ENCODE measurements at places on chromosomes 1 and 21. TPM values are rescaled to one million over a fixed set of nuclear protein-coding genes. Genes with fewer than 3 reads are reported as not detected.

- ATAC-seq, result peak; percentile 82
Observed at GRCh38 chr1:54806931-54807611, 5.9 kb upstream of the TTC22 start.

DNA sequence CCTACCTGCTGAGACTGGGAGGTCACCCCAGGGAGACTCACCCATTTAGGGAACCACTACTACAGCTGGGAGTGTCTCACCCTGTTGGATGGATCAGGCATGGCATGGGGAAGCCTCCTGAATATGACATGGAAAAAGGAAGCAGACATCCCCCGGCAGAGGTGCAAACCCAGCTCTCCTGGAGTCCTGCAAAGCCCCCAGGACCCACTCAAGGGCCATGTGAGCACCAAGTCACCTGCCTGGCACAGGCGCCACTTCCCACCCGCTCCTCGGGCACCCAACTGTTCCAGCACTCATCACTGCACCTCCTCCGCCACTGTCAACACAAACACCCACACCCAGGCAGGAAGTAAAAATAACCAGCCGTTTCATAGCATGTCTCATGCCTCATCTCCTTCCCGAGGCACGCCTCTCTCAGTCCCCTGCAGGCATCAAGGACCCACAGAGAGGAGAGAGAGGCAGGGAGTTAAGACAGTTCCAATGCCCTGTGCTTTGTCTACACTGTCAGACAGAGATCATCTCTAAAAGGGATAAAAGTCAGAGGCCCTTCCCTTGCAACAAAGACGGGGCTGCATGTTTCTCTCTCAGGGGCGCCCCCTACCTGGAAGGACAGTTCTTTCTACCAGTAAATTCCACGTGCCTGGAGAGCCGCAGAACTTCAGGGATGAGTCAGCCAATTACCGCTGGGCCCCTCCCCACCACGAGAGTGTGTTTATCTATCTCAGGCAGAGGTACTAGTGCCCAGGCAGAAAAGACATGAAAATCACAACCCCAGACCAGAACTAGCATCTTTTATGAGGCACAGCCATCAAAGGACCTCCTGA lies 150.1 kb upstream of the SOD1 start:
- peak; percentile 87 for ATAC-seq

GRCh38 chr1:70220517-70221237 lies 503 bp upstream of the SRSF11 start:
- no peak for ATAC-seq

GRCh38 chr1:162397039-162397448 lies 14.9 kb downstream of the SH2D1B start:
- ATAC-seq, result no peak

DNA sequence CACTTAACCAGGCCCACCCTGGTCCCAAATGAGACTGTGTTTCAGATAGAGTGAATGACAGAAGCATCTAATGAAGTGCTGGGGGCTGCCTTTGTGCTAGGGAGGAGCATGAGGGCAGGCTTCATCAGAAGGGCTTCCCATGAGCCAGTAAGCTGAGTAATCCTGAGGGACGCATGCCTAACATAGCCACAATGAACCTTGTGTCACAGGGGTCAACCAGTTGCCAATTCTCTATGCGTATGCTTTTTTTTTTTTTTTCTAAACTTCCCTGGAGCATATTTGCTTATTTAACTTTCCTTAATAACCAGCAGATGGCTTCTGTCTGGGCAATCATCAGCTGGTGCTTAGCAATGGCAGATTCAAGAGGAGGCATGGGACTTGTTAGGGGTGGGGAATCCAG lies 25.5 kb upstream of the CYP2J2 start:
- no peak for ATAC-seq

DNA sequence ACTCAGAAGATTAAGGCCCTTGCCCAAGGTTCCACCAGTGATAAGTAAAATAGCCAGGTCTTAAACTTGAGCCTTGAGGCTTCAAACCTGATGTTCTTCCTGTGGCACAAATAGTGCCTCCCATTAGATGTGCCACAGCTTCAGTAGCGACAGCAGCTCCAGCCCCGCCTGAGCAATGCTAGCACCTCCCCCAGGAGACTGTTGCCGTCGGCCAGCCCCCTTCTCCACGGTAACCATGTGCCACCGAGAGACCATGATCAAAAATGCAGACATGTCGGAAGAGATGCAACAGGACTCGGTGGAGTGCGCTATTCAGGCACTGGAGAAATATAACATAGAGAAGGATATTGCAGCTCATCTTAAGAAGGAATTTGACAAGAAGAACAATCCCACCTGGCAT lies 32.2 kb downstream of the KLHDC7A start:
- no peak for ATAC-seq

DNA sequence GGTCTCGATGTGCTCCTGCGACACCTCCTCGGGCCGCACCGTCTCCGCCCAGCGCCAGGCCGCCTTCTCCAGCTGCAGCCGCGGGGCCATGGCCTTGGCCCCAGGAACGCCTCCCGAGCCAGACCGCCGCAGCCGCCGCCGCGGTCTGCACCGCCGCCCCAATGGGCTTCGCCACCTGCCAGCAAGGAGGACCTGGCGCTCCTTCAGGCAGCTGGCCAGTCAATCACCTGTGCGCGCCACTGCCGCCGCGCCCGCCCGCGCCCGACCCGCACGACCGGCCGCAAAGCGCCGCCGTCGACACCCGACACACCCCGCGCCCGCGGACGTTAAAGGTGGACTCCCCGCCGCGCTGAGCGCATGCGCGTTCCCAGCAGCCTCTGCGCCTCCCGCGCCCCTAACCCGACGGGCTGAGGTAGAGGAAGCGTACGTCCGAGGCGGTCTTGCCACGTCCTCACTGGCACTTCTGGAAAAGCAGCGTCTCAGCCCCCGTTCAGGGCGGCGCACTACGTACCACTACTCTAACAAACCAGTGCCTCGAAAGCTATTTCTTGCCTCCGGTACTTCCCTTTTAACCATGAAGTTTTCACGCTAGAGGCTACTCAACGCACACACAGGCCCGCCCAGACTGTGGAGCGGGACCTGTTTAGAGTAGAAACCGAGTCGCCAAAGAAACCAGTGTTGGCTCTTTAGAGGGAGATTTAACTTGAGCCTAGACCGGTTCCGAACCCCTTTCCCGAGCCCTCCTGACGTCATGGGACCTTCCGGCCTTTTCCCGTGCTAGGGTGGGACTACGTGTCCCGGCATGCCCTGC lies at the start of gene USP48:
Gene USP48 (minus strand): TSS at position 282 of the 811 bp plus-strand sequence. CDS start 192 bp downstream, at position 90.
- peak; percentile 92 for ATAC-seq

The KPRP gene
- total RNA-seq, result 3.6 TPM

The PDPN gene
- 19.9 TPM for total RNA-seq

The CR1 gene
- total RNA-seq, result 0.96 TPM
